ENCODE measurements at places on chromosomes 13 and 19.
A peak's percentile ranks its signal among the peaks of the same experiment; 100 is the strongest.

DNA sequence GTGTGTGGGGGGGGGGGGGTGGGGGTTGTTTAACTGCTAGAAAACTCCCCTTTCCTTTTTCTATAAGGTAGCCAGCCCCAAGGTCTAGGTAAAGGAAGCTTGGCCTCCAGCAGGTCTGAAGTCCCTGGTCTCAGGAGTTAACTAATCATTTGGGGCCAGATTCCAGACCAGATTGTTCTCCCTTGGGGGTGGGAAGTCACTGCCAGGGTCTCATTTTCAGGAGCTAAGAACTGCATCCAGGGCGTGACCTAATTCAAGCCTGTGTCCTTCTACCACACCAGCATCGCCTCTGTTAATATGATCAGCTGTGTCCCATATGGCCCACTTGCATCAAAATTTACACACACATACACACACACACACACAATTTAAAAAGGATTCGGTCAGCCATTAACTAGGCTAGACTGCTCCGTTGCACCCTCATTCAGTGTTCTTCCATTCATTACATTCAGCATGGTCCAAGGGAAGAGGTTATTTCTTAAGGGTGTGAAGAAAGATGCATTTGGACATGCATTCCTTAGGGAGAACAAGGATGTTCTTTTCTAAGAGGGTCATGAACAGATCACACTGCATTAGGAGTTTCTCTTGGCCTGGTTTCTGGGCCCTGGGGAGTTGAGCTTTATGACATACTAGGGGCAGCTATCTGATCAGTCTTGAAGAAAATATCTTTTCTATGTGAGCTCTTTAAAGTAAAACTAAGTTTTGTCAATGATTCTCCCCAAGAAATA lies 91.0 kb downstream of the FGF14 start:
- no peak for DNase-seq

DNA sequence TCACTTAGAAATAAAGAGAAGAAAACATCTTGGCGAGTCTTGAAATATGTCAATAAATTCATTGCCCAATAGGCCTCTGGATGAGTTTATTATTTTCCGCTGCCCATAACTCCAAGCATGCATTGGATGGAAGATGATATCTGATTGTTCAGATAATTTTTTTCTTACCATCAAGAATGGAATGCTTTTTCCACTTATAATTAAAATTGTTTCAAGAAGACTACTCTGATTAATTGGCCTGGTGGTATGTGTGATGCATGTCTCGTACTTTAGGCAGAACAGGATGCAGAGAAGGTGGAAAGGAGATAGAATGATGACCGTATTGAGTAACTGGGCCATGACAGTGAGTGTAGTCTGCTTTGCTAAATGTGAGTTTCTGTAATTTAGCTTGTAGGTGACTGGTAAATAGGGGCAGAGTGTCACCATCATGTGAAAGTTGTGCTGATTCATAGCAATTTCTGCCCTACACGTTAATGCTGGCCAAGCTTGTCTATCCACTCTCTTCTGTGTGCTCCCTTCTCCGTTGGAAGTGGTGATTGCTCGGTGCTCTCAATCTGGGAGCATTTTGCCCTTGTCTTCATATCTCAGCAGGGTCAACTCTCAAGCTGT lies 13.5 kb upstream of the SPATA13 start:
- no peak for DNase-seq

- no peak for DNase-seq
Measured at GRCh38 chr13:35782793-35783192, 306.3 kb upstream of the MAB21L1 start.

DNA sequence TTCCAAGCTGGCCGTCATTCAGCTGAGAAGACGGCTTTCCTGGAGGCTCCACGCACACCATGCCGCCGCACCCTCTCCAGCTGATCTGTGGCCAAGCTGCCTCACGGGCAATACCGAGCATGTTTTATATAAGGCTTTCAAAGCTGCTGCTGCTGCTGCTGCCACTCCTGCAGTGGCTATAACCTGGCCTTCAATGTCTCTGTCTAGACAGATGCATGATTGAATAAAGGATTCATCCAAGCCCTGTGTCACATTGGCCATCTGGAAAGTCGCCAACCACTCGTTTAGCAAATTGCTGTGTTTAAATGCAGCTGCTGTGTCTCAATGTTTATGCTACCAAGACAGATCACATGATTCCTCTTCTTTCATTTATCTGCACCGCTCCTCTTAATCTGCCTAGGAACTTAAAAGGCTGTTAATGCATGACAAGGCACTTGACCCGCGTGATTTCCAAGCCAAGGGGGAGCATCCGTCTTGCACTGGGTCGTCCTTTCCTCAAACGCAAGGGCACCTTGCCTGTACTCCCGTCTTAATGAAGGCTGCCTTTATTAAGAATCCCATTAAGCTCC lies 114.3 kb downstream of the TEX26 start:
- no peak for DNase-seq

DNA sequence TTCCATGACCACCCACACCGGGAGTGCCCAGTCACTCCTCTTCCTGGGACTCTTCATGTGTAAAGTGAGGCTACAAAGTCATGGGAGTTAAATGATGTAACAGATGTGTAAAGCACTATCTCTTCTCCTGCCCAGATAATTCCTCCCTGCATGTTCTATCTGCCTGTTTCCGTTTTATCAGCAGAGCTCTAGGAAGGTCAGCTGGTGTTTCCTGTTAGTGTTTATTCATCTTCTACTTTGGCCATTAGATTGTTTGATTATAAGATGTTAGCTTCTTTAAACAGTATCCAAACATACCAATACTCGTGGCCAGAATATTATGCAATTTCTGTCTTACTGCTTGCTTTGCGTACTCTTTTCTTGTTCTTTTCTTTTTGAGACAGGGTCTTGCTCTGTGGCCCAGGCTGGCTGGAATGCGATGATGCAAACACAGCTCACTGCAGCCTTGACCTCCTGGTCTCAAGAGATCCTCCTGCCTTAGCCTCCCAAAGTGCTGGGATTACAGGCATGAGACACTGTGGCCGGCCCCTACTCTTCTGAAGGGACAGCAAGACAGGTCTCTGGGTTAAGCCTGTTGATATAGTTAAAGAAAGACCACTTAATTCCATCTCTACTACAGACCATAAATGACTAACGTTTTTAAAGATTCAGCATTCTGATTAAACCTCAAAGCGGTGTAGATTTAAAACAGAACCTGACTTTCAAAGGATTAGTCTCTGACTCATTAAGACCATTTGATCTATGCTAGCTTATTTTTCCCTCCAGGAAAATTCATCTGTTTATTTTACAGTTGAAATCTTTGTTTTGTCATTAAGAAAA lies 97.4 kb upstream of the AKAP11 start:
- DNase-seq: no peak

GRCh38 chr19:54164369-54165068 lies 5.0 kb upstream of the LENG1 start:
- DNase-seq: no peak

DNA sequence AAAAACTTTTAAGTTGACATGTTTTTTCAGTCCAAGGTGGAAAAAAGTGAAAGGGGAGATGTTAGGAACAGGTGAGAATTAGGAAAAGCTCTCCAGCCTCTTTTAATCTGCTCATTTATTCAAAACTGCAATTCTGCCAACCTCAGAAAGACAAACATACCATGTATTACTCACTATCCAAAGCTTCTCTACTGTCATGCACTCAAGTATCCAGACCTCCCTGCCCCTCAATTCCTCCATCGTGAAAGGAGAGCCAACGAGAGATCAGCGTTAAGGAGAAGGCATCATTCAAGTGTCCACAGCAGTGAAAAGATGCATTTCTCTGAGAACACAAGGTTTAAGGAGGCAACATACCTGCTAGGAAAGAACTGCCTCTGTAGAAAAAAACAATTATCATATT lies 24.5 kb downstream of the DIAPH3 start:
- DNase-seq: no peak

- peak; percentile 92 for DNase-seq
Measured at GRCh38 chr19:7920519-7921301, 572 bp downstream of the SNAPC2 start.

DNA sequence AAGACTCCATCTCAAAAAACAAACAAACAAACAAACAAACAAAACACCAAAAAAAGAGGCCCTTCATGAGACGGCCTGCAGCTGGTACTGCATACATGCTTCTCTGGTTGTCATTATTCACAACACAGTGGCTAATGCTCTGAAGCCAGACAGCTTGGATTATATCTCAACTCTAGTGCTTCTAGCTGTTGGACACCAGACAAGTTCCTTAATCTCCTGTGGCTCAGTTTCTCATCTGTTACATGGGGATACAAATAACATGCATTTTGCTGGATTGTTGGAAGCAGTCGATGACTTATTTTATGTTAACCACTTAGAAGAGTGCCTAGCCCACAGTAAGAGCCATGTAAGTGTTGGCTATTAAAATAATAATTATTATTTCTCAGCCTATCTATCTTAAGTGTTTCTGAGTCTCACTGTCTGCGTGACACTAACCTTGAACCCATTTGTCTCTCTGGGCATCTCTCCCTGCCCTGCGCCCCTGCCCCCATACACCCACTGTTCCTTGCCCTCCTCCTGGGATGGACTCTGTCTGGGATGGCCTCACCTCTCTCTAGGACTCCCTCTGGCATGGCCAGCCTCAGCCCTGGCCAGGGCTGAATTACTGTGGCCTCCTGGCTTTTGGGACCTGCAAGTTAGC lies 3.1 kb upstream of the JUNB start:
- no peak for DNase-seq

DNA sequence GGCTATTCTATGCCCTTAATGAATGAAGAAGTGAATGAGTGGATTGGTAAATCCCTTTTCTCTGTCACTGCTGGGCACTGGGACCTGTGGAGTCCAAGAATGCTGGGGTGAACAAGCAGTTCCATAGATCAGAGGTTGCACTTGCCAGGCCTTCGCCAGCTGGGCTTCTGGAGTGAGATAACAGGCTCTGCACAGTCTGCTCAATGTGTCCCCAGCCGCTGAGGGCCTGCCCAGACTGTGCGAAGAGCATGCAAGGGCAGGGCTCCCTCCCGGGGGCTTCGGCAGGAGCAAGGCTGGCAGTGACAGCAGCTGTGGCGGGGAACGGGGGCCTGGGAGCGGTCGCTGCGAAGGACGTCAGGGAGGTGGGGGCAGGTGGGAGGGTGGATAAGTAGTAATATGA lies 51.3 kb downstream of the ZNF536 start:
- DNase-seq: no peak

GRCh38 chr13:109309625-109310363 lies 476.6 kb downstream of the IRS2 start:
- no peak for DNase-seq

DNA sequence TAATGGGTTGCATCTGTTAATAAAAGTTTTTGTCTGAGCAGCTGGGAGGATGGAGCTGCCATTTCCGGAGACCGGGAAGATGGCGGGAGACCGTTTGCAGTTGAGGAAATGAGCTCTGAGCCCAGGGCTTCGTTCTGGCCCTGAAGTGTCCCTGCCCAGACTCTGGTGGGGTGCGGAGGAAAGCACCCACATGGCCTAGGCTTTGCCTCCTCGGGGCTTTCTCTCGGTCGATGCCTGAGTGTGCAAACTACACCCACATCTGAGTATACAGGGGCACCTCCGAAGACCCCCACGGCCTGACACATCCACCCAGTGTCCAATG lies 15.6 kb upstream of the NANOS3 start:
- no peak for DNase-seq

DNA sequence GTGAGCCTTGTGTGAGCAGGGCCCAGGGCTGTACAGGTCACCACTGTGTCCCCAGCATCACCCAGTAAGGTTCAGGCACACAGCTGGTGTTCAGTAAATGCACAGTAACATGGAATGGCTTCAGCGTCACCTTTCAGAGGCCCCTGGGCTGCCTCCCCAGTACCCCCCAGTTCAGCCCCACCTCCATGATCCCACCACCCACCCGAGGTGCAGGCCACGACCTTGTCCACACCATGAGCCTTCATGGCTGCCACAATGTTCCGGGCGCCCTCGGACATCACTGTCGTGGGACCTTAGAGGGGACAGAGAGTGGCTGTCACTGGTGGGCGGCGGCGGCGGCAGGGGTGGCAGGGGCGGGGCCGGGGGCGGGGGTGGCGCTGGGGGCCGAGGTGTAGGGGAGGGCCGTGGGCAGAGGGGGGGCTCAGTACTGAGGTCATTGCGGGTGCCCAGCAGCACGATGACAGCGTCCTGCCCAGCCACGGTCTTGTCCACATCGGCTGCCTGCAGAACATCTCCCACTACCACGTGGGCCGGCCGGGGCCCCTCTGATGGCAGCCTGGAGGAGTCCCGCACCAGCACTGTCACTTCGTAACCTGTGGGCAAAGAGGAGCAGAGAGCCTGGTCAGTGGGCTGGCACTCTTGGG lies 7.5 kb downstream of the BLVRB start:
- no peak for DNase-seq

- no peak for DNase-seq
Measured at GRCh38 chr13:51336746-51337145, 2.7 kb upstream of the SERPINE3 start.

GRCh38 chr13:114110091-114110829 lies 22.2 kb downstream of the RASA3 start:
- DNase-seq: no peak

- no peak for DNase-seq
Measured at GRCh38 chr19:18663940-18664530, 19.4 kb upstream of the CRTC1 start.

DNA sequence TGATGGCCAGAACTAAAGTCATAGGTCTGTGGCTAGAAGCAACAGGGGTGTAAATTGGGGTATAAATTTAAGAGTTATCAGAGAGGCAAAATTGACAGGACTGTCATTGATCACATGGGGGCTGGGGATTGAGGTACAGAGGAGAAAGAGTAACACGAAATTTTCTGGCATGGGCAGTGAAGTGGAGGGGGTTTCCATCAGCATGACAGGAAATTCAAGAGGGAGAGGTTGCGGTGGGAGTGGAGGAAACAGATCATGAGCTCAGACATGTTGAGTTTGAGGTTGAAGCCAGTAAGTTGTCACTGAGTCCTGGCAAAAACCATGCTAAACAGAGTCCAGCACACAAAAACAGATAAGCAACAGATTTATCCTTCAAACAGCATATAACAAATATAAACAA lies 192.1 kb upstream of the TSC22D1 start:
- no peak for DNase-seq

DNA sequence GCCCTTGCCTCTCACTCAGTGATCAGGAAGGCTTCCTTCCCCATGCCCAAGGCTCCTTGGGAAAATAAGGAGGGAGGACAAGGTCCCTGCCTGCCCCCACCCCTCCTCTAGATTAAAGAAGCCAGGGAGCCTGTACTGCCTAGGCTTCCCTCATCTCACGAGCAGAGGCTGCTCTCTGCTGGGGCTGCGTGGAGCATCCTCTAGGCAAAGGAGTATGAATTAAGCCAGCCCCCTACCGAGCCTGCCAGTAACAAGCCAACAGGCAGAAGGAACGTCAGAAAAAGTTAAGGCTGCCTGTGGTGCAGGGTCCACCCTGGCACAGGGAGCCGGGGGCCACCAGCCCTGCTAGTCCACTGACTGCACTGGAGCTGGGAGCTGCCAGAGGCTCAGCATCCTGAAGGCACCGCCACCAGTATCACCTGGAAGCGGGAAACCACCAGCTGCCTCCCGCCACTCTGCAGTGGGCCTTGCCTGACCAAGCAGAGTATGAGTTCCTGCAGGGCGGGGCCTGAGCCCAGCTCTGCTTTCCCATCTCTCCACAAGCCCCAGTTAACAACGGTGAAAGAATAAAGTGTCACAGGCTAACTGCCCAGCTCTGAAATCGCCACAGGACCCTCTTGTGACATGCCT lies 6.8 kb downstream of the NAPA start:
- no peak for DNase-seq
